ENCODE measurements at places on chromosomes 16 and 17.

DNA sequence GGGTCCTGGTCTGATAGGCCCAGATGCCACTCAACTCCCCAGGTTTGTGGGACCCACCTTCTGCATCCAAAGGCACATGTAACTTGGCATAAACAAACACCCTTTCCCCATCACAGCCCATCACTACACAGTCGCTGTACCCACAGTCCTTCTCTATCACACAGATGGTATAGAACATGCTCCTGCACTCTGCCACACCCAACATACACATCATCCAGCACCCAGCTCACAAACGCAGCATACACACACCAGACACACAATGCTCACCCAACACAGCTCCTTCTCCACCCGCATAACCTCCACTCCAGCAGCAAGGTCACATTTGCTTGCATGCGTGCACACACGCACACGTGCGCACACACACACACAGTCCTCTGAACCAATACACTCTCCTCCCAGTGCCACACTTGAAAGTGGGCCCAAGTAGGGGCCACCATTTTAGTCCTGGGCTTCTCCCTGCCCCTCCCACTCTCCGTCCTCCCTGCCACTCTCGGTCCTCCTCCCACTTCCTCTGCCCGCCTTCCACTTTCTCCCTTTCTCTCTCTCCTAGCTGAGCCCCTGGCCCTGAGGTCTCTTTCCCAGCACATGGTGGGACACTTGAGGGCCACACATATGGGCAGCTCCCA lies 8.5 kb upstream of the TMEM92 start:
- no peak for DNase-seq

DNA sequence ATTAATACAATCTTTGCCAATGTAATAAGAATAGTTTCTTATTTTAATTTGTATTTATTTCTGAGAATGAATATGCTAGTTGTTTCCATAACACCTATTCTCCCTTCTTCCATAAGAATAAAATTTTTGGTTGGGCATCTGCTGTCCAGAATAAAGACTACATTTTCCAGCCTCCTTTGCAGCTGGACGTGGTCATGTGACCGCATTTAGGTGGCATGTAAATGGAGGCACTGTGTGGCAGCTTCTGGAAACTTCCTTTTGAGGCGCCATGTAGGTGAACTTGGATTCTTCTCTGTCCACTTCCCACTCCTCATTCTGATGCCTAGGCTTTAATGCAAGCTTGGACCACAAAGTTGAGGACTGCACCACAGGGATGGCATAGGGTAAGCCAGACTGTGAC lies 215.4 kb upstream of the AXIN2 start:
- DNase-seq = no peak

DNA sequence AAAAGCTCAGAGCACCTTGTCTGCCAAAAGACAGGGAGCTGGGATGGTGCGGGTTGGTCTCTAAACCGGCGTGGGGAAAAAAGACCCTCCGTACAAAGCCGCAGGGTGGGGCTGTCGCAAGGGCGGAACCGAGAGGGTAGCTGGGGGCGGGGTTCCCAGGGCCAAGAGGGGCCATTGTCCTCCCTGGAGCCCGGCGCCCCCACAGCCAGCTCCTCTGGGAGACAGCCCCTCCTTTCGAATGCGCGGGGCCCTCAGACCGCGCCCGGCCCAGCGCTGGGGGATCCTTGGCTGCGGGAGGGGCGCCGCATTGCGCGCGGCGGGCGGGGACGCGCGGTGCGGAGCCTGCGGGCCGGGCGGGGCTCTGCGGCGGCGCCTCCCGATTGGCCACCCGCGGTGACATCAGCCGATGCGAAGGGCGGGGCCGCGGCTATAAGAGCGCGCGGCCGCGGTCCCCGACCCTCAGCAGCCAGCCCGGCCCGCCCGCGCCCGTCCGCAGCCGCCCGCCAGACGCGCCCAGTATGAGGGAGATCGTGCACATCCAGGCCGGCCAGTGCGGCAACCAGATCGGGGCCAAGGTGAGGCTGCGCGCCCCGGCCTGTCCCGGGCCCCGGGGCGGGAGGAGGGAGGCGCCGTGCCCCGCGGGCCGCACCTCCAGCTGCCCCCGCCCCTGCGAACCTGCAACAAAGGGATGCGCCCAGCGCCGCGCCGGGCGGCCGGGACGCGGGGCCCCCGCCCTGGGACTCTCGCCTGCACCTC lies at the start of gene TUBB3:
TSS of gene TUBB3 (plus strand) at position 459 of the 756 bp plus-strand sequence. CDS start at position 519, 60 bp downstream.
- DNase-seq = no peak

GRCh38 chr17:57463103-57463885 lies 207.0 kb downstream of the MSI2 start:
- no peak for DNase-seq

DNA sequence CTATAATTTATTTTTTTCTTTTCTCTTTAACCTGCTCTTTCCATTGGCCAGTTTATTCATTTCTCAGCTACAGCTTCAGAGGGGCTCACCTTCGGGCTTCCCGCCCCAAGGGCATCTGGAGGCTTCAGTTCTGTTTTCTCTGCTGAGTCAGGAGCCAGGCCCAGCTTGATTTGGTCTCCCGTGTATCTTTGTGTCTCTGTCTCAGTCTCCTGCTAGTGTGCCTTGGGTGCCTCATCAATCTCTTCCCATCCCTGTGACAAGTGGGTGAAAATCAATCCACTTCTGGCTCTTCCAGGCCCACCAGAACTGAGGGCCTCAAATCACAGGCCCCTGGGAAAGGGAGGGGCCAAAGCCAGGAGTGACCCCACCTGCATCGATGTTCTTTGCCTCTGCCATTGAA lies 72.1 kb downstream of the CCDC182 start:
- DNase-seq = no peak

- DNase-seq = no peak
Observed at GRCh38 chr16:66523861-66524354, 26.0 kb downstream of the TK2 start.

DNA sequence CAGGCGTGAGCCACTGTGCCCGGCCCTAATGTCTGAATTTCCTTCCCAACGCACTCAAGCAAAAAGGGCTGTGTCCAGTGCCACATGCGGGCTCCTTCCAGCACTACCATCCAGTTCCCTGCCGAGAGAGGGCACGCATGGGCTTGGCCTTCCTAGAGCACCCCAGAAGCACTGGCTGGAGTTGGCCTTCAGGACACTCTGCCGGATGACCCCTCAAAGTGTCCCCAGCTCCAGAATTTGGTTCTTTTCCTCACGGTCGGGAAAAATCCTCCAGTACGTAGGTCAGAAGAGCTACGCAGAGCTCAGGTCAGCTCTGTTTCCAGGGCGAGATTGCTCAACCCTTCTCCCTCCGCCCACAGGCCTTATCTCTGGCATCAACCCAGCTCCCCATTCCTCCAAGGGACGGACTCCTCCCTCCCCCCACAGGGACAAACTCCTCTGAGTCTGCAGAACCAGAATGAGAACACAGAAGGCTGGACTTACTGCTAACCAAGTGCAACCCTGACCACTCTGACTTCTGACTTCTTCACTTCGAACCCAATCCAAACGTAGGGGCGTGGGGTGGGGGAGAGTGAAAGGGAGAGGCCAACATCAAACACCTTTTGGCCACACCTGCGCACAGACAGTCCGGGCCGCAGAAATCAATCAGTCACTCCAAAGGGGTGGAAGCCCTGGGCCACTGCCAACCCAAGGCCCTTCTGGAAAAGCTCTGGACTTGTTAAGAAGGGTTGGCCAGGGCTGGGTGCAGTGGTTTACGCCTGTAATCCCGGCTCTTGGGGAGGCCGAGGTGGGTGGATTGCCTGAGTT lies 3.6 kb downstream of the CDC42EP4 start:
- no peak for DNase-seq

DNA sequence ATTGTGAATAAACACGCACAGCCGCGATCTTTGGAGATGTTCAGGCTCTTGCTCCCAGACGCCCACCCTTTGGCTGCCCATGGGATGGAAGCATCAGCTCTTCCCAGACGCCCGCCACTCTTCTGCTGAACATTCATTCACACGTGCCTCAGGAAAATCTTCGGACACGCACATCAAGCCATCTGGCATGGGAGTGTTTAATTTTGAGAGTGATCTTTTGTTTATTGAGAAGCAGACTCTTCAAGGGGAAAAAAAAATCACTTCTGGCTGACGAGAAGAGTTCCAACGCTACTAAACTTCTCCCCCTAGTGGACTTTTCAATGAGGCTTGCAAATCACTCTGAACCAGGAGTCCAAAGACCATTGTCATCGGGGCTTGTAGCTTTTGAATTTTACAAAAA lies 62.0 kb upstream of the NUDT7 start:
- DNase-seq = no peak

DNA sequence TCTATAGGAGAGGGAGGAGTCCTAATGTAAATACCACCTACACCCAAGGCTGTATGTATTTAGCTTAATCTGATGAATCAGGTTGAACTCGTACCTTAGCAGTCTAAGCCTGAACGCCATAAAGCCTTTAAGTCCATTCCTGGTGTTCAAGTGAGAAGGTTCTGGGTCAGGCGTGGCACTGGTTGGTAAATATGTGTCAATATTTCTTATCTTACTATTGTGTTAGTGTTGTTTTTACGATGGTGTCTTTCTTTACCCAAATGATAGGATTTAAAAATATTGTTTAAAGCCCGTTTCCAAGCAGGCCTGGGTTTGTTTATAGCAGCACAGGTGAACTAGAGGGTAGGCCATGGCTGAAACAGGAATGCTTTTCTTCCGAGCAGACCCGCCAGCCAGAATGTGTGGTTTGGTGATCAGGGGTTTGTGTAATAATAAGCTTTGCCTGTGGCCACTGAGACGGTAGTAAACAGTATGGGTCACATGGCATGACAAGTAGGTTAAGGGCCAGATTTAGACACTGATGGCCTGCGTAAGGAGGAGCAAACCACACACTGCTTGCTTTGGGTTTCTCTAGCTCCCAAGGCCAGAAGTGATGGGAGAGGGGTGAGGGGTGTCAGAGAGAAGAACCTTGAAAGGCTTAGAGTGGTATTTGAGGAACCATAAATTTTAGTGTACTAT lies 3.3 kb downstream of the TMEM94 start:
- no peak for DNase-seq

- DNase-seq = no peak
Observed at GRCh38 chr16:7524419-7524818, 191.8 kb downstream of the RBFOX1 start.

GRCh38 chr16:57611181-57611580 lies 17.2 kb upstream of the ADGRG1 start:
- no peak for DNase-seq

DNA sequence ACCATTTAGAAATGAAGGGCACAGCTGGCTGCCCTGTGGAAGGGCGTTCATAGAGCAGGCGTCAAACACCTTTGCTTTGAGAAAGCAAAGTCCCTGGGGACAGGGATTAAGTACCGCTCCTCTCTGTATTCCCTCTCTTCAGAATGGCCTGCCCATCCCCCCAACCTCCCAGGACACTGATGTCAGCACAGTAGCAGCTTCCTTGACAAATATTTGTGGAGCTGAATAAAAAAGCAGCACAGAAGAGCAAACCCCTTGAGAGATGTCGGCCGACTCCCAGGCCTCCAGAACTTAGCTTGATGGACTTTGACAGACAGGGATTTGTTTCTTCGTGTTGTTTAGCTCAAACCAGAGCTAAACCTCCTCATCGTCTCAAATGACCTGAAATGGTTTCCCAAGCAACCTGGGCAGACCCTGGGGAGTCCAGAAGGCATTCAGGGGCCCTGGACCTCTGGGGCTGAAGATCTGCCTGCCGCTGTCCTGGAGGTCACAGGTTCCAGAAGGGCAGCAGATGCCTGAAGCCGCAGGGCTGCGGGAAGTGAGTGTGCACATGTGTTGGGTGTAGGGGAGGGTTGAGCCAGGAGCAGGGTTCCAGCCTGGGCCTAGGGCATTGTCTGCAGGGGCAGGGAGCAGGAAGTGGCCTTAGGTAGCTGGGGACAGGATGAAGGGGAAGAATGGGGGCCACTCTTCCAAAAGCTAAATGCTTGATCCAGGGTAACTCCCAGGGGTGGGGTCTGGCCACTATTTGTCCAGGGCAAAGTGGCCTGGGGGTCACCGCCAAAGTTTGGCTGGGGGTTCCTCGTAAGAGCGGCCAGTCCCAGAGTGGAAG lies 42.3 kb upstream of the NKD1 start:
- DNase-seq = no peak

DNA sequence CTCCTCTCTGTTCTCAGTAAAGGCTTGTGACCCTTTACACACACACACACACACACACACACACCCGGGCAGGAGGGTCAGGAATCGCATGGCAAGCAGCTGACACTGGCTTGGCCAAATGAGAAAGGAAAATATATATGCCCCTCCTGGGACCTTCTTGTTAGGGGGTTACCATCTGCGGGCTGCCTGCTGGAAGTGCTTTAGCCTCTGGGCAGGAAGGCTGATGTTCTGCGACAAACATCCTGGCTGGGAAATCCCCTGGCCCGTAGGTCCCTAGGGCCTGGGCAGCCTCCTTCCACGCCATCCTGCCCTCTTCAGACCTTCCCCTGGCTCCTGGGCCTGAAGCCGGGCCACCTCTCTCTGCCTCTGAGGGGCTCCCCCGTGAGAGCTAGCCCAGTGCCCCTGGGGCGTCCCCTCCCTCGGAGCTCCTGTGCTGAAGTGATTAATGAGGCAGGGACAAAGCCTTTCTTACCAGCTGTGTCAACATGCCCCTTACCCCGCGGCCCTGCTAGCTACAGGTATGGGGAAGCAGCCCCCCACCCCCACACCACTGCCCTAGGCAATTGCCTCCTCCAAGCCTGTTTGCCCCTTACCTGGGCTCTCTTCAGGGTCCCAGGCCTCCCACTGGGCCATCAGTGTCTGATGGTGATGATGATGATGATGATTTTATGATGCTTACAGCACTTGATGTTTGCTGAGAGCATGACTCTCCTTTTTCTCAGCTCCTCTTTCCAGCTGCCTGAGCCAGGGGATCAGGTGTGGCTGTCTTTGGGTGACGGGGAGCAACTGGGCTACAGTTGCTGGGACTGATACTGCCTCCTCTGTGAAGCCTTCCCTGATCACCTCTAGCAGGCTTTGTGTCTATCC lies 32.8 kb upstream of the ETV4 start:
- DNase-seq = no peak

- no peak for DNase-seq
Observed at GRCh38 chr16:74113545-74113944, 183.1 kb upstream of the PSMD7 start.

DNA sequence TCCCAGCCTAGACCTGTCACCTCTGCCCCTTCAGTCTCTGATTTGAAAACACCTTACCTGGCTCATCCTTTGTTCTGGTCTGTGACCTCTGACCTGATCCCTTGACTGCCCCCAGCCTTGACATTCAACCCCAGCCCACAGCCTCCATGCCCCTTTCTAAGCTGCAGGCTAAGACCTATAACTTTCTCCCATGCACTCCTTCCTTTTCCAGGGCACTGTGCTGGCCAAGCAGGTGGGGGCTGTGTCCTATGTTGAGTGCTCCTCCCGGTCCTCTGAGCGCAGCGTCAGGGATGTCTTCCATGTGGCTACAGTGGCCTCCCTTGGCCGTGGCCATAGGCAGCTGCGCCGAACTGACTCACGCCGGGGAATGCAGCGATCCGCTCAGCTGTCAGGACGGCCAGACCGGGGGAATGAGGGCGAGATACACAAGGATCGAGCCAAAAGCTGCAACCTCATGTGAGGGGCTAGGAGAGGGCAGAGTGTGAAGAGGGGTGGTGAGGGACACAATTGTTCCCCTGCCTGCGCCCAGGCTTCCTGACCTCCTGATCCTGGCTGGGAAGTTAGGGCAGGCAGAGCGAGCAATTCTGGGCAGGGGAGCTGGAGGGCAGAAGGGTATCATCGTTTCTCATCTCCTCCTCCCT lies 3.3 kb downstream of the RND2 start:
- no peak for DNase-seq

- DNase-seq = peak; percentile 86
Observed at GRCh38 chr17:28950017-28950751, 1.1 kb downstream of the PHF12 start.

- no peak for DNase-seq
Observed at GRCh38 chr17:67779098-67779672, 46.1 kb upstream of the BPTF start.
